ENCODE measurements at places on chromosomes 5 and 9. TPM values are rescaled to one million over a fixed set of nuclear protein-coding genes. Genes with fewer than 3 reads are reported as not detected.
A peak's percentile ranks its signal among the peaks of the same experiment; 100 is the strongest.

The KCNV2 gene
- not detected for total RNA-seq

The CDK7 gene
- total RNA-seq, result 10.6 TPM

The GNA14 gene
- 11.0 TPM for total RNA-seq

GRCh38 chr5:179858586-179859427, at the start of gene MRNIP:
TSS of gene MRNIP (minus strand) at chr5:179858817. CDS start at chr5:179858796, 21 bp downstream.
- peak within 1 kb of the TSS; percentile 96 for H3K27ac ChIP-seq
- H3K4me1 ChIP-seq, result peaks cover 36% of the 10 kb centered on the region
- H3K27me3 ChIP-seq, result no peaks in the 10 kb centered on the region
- DNase-seq, result peak; percentile 95
- peaks cover 18% of the 10 kb centered on the region for H3K36me3 ChIP-seq

The ZNF462 gene
- 28.5 TPM for total RNA-seq

DNA sequence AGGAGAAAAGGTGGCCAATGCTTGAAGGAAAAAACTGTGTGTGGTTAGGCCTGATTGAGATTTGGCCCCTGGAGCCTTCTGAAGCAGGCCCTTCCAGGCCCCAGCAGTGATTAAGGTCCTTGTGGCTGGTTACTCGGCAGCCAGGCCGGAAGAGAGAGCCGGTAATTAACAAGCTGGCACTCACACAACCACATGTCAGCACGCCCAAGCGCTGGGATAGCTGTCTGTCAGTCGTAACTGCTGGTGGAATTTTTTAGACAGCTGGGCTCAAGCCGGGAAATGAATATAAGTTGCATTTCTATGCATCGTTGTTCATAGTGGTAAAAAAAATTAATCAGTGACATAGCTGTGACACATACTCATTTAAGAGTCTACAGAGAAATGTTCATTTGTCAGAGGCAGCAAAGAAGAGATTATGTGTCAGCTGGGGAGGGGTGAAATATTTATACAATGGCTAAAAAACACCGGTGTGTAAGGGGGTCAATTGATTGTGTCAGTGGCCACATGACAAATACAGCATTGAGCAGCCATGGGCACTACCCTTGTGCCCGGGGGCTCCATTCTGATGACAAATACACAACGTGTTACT, 13.7 kb upstream of the ARAP3 start:
- DNase-seq, result no peak
- H3K4me3 ChIP-seq, result no peak overlapping the region
- no peaks in the 10 kb centered on the region for H3K36me3 ChIP-seq
- H3K27ac ChIP-seq, result no peak overlapping the region
- no peaks in the 10 kb centered on the region for H3K27me3 ChIP-seq

GRCh38 chr9:116741086-116741740, 54.1 kb downstream of the TRIM32 start:
- no peak for DNase-seq
- H3K27ac ChIP-seq, result no peak overlapping the region
- no peaks in the 10 kb centered on the region for H3K4me1 ChIP-seq
- H3K27me3 ChIP-seq, result no peaks in the 10 kb centered on the region

The TSSK1B gene
- total RNA-seq, result 1.2 TPM

DNA sequence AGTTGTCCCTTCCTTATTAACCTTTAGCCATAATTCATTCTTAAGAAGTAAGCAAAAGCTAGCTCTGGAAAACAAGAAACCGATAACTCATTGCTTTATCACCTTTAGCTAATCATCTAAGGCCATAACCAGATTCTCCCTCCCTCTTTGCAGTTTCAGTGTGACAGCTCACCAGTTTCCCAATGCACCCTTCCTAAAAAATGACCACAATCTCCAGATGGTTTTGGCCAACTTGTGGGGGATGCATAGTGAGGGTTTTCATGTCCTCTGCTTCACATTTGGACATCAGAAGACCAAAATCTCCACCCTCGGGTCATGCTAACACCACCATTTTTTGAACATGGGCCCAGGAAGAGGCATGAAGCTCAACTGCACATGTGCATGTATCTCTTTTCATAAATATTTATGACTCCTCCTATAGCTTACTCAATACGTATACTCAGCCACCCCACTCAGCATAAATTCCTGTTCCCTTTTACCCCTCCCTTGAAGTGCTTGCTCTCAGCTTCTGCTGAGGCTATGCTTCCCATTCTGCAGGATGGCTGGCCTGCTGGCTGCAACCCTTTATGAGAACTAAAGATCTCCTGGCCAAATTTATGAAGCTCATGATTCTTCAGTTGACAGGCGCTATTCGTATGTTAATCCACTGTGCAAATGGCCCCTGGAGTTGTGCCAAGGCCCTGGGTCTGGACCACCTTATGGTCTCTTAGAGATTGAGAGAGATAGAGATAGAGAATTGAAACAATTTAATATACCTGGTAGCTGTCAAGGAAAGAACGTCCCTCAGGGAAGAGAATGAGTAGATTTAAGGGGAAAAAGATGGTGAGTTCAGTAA, 14.8 kb downstream of the PPP3R2 start:
- no peak overlapping the region for H3K4me3 ChIP-seq
- no peak for DNase-seq
- no peaks in the 10 kb centered on the region for H3K36me3 ChIP-seq

DNA sequence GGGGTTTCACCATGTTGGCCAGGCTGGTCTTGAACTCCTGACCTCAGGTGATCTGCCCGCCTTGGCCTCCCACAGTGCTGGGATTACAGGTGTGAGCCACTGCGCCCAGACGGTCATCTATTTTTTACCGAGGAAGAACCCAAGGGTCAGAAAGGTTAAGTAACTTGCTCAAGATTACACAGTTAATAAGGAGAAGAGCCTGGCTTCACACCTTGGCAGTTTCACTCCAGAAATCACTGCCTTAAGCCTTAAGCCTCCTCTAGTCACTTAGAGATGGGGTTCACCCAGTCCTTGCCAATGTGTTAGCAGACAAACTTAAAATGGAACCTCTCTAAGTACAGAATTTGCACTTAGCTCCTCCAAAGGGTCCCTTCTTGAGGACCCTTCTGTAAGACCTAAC, 116.3 kb downstream of the PTTG1 start:
- H3K27ac ChIP-seq, result no peak overlapping the region
- H3K36me3 ChIP-seq, result no peaks in the 10 kb centered on the region
- H3K27me3 ChIP-seq, result no peaks in the 10 kb centered on the region

- no peaks in the 10 kb centered on the region for H3K27me3 ChIP-seq
- H3K4me1 ChIP-seq, result no peaks in the 10 kb centered on the region
- no peak for DNase-seq
- H3K36me3 ChIP-seq, result no peaks in the 10 kb centered on the region
Observed at GRCh38 chr5:56384186-56384585, 151.1 kb upstream of the ANKRD55 start.

The ANKRD31 gene
- 1.2 TPM for total RNA-seq

GRCh38 chr5:57069115-57069835, 104.6 kb upstream of the GPBP1 start:
- no peak overlapping the region for H3K27ac ChIP-seq
- H3K27me3 ChIP-seq, result no peaks in the 10 kb centered on the region
- H3K4me1 ChIP-seq, result no peaks in the 10 kb centered on the region
- no peaks in the 10 kb centered on the region for H3K36me3 ChIP-seq

DNA sequence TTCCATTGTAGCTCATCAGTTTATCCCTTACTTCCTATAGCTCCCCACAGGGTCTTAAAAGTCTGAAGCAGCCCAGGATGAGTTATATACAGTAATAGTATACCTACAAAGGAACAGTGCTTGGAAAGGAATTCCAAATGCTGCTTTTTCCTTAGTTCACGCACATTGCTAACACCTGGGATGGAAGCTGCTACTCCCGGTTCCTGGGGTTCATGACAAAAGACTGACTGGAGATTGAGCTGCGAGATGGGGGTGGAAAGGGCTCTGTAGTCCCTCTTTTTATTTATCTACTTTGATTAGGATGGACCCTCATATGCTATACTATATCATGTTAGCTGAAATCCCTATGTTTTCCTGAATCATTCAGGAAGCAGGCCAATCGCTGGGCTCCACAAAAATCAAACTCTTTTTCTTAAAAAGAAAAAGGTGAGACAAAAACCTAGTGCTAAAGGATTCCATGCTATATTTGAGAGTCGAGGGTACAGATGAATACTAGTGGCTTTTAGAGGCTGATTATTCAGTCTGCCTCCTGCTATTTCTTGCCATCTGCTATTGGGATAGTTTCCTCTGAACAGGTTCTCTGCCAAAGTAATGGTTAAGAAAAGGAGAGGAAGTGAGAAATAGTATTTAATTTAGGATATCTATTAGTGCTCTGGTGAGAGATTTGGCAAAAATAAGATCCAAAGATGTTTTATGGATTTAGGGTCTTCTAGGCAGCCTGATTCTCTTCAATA, 81.2 kb downstream of the MRPS27 start:
- H3K27me3 ChIP-seq, result no peaks in the 10 kb centered on the region
- no peak for DNase-seq
- no peaks in the 10 kb centered on the region for H3K4me1 ChIP-seq
- no peaks in the 10 kb centered on the region for H3K36me3 ChIP-seq
- no peak overlapping the region for H3K4me3 ChIP-seq

The TMEM171 gene
- total RNA-seq, result not detected

The RPL37 gene
- total RNA-seq, result 489 TPM

- no peak overlapping the region for H3K27ac ChIP-seq
- H3K36me3 ChIP-seq, result peaks cover 16% of the 10 kb centered on the region
- no peak for DNase-seq
- no peaks in the 10 kb centered on the region for H3K4me1 ChIP-seq
Observed at GRCh38 chr9:34001298-34001697, 47.4 kb downstream of the UBAP2 start.

DNA sequence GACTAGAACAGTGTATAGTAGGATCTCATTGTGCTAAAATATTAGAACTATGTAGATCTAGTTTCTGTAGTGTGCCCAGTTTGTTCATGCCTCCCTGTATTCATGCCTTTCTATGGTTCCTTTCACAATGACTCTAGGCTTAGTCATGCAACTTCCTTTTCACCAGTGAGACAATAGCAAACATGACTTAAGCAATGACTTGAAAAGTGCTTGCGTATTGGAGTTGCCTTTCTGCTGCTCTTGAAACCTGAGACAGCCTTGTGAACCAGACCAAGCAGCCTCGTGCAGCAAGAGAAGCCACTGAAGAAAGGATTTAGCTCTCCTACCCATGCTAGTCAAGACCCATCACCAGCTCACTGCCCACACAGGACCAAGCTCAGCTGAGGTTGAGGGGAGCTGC, 294.5 kb upstream of the TAS2R1 start:
- H3K4me3 ChIP-seq, result no peak overlapping the region
- no peaks in the 10 kb centered on the region for H3K36me3 ChIP-seq
- H3K27ac ChIP-seq, result no peak overlapping the region

- H3K27me3 ChIP-seq, result no peaks in the 10 kb centered on the region
- no peaks in the 10 kb centered on the region for H3K36me3 ChIP-seq
- H3K4me1 ChIP-seq, result peaks cover 8% of the 10 kb centered on the region
- DNase-seq, result no peak
Observed at GRCh38 chr9:134185536-134186011, 21.2 kb upstream of the RNU6ATAC start.

The SHC3 gene
- 6.1 TPM for total RNA-seq

DNA sequence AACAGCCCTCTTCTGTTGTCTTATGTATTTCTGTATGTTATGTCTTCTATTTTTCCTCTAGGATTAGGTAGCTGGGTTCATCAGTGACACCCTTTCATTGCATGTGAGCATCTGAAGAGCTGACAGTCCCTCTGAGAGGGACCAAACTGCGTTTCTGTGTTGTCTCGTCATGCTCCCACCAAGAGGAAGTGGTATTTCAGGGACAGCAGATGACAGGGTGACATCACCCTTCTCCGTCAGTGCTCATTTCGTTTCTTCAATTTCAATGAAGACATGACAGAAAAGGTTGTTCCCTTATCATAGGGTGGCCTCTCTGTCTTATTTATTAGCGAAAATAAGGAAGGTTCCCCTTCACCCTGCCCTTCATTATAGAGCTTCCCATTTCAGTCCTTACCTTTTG, 225.9 kb upstream of the NR4A3 start:
- H3K36me3 ChIP-seq, result no peaks in the 10 kb centered on the region
- H3K27me3 ChIP-seq, result no peaks in the 10 kb centered on the region
- H3K4me1 ChIP-seq, result no peaks in the 10 kb centered on the region
- no peak for DNase-seq
- no peak overlapping the region for H3K27ac ChIP-seq
- H3K4me3 ChIP-seq, result no peak overlapping the region

- no peak overlapping the region for H3K4me3 ChIP-seq
- H3K36me3 ChIP-seq, result no peaks in the 10 kb centered on the region
- no peak overlapping the region for H3K27ac ChIP-seq
- no peak for DNase-seq
- peaks cover 17% of the 10 kb centered on the region for H3K4me1 ChIP-seq
Observed at GRCh38 chr5:154202379-154203260, 12.1 kb downstream of the GALNT10 start.

The PPP2CA gene
- 56.2 TPM for total RNA-seq

GRCh38 chr9:72596451-72597180, 75.2 kb downstream of the TMC1 start:
- no peaks in the 10 kb centered on the region for H3K36me3 ChIP-seq
- no peak overlapping the region for H3K4me3 ChIP-seq
- H3K27me3 ChIP-seq, result no peaks in the 10 kb centered on the region

DNA sequence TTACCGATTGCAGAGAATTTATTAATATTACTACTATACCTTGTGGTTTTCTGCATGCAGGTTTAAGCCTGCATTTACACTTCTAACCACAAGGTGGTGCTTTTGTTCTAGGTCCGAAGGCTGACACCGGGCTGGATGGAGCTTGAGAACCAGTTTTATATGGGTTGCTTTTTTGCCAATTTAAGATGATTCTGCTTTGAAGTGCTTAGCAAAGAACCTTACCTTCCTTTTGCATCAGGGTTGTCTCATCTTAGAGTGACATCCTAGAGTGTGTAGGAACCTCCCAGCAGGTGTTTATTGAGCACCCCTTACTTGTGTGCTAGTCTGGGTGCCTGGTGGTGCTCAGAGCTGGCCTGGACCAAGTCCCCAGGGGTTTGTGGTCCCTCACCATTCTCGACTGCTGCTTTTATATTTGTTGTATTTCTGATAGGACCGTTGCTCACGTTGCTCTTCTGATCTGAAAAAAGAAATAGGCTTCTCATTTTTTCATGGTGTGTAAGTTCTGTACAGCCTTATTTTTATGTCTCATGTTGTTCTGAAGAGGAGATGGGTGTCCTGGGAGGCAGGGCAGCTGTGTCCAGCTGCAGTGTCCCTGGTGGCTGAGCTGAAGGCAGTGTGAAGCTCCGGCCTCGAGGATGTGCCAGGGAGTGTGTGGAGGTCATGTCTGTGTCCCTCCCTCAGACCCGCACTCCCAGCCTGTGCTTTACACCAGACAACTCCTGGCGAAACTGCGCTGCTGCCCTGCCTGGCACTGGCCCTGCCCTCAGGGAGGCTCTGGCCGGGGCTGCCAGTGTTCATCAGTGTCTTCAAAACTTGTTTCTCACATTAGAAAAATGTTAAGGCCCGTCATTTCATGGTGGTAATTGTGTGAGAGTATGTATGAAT, 54.3 kb downstream of the EHMT1 start:
- no peak overlapping the region for H3K4me3 ChIP-seq
- DNase-seq, result no peak
- peaks cover 32% of the 10 kb centered on the region for H3K4me1 ChIP-seq

The ADGRV1 gene
- 10.6 TPM for total RNA-seq
